ENCODE measurements at places on chromosomes 11 and 22. TPM values are rescaled to one million over a fixed set of nuclear protein-coding genes. Genes with fewer than 3 reads are reported as not detected.

Gene SPA17
- total RNA-seq: 1.5 TPM

Gene SMC1B
- total RNA-seq: 2.4 TPM

Gene VSIG10L2
- not detected for total RNA-seq

Gene RASL10A
- total RNA-seq: 0.80 TPM

Gene SORL1
- total RNA-seq: 179 TPM

Gene PGA4
- not detected for total RNA-seq

- H3K36me3 ChIP-seq: peaks cover 5% of the 10 kb centered on the region
- peaks cover 16% of the 10 kb centered on the region for H3K4me1 ChIP-seq
- H3K27me3 ChIP-seq: no peaks in the 10 kb centered on the region
- peak; percentile 51 for DNase-seq
Measured at GRCh38 chr22:38570779-38571364, 889 bp upstream of the DMC1 start.

DNA sequence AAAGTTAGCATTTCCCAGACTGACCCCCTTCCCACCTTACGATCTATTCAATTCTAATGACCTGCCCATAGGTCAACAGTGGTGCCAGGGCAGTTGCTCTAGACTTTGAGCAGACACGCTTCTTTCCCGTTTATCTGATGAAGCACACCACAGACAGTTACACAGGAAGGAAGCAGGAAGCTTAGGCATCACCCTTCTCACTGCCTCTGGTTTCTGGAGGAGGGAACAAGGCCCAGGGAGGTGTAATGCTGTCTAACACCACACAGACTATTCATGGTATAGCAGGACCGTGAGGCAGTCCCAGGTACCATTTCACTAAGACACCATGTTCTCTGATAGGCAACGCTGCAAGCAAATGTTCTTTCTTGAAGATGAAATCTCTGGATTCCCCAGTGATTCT lies 279.4 kb downstream of the NTM start:
- no peaks in the 10 kb centered on the region for H3K36me3 ChIP-seq
- no peak overlapping the region for H3K4me3 ChIP-seq
- H3K27ac ChIP-seq: no peak overlapping the region
- H3K4me1 ChIP-seq: no peaks in the 10 kb centered on the region
- H3K27me3 ChIP-seq: no peaks in the 10 kb centered on the region
- no peak for DNase-seq

DNA sequence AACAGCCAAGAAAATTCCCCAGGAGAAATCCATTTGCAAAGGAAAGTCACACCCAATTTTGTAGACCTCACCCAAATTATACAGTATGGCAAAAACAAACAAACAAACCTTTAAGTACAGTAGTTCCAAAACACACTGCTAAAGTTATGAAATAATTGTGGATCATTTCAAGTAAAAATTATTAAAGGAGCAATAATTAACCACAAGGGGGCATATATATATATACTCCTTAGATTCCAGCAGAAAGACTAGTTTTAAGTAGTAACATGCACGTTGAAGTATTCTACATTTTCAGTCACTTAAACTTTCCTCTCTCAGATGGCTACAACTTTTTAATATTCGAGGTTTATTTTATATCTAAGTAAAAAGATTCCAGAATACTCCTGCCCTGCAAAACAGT lies 26.8 kb downstream of the RNF141 start:
- no peaks in the 10 kb centered on the region for H3K27me3 ChIP-seq
- H3K4me3 ChIP-seq: no peak overlapping the region
- H3K36me3 ChIP-seq: peaks cover 6% of the 10 kb centered on the region
- no peaks in the 10 kb centered on the region for H3K4me1 ChIP-seq

GRCh38 chr11:66073669-66074068 lies 3.6 kb downstream of the PACS1 start:
- peaks cover 44% of the 10 kb centered on the region for H3K4me1 ChIP-seq
- H3K36me3 ChIP-seq: peaks cover 28% of the 10 kb centered on the region
- no peak overlapping the region for H3K27ac ChIP-seq
- DNase-seq: no peak

GRCh38 chr11:80284946-80285785 lies 844.3 kb upstream of the TENM4 start:
- no peaks in the 10 kb centered on the region for H3K36me3 ChIP-seq
- DNase-seq: no peak

DNA sequence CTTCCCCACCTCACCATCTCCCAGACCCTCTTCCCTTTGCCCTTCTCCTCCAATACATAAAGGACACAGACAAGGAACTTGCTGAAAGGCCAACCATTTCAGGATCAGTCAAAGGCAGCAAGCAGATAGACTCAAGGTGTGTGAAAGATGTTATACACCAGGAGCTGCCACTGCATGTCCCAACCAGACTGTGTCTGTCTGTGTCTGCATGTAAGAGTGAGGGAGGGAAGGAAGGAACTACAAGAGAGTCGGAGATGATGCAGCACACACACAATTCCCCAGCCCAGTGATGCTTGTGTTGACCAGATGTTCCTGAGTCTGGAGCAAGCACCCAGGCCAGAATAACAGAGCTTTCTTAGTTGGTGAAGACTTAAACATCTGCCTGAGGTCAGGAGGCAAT lies 58.2 kb downstream of the TIMP3 start:
- H3K4me3 ChIP-seq: no peak overlapping the region

DNA sequence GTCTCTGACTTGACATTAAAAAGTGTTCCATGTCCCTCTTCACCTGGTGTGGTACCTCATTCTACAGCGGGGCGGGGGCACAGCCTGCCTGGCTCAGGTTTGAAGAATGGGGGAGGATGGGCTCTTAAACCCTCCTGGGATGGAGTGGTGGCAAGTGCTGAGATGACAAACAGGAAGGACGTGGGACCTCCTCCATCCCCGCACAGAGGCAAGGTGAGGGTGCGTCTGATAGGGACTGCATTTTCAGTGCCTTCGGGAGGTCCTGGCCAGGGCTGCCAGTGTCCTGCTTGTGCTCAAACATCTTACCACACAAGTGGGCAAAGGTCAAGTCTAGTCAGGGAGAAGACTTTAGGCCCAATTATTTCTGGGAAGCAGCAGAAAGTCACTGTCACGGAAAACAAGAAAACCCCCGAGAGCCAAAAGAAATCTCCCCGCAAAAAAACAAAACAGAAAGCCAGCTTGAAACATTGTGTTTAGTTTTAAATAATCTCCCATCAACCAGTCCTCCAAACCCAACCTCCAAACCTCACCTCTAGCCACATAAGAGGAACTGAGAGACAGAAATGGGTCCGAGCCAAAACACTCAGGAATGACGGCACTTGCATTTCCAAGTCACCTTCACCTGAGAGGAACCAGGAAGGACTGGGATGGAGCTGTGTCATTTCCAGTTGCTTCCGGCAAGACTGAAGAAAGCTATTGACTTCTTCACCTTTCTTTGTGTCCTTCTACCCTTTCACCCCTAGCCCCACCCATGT lies 966.5 kb downstream of the NTM start:
- no peaks in the 10 kb centered on the region for H3K36me3 ChIP-seq
- no peak overlapping the region for H3K27ac ChIP-seq
- no peak for DNase-seq
- no peak overlapping the region for H3K4me3 ChIP-seq

- no peaks in the 10 kb centered on the region for H3K36me3 ChIP-seq
- peak; percentile 19 for DNase-seq
- H3K27me3 ChIP-seq: no peaks in the 10 kb centered on the region
- H3K4me3 ChIP-seq: no peak overlapping the region
- no peak overlapping the region for H3K27ac ChIP-seq
Measured at GRCh38 chr11:1970956-1971355, 23.8 kb downstream of the MRPL23 start.

DNA sequence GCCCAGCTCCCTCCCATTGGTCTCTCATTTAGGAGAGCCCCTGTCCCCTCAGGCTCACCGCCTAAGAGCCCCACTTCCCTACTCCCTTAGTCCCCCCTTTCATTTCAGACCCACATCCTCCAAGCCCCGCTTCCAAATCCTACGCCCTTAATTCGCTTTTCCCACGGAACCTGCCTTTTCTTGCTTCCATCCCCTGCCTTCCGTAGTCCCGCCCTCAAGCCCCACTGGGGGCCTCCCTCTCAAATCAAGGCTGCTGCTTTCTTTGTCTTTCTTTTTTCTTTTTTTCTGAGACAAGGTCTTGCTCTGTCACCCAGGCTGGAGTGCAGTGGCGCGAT lies 396 bp downstream of the CCDC157 start:
- peaks cover 43% of the 10 kb centered on the region for H3K4me1 ChIP-seq
- H3K4me3 ChIP-seq: peak overlapping the region; percentile 94
- no peak for DNase-seq

DNA sequence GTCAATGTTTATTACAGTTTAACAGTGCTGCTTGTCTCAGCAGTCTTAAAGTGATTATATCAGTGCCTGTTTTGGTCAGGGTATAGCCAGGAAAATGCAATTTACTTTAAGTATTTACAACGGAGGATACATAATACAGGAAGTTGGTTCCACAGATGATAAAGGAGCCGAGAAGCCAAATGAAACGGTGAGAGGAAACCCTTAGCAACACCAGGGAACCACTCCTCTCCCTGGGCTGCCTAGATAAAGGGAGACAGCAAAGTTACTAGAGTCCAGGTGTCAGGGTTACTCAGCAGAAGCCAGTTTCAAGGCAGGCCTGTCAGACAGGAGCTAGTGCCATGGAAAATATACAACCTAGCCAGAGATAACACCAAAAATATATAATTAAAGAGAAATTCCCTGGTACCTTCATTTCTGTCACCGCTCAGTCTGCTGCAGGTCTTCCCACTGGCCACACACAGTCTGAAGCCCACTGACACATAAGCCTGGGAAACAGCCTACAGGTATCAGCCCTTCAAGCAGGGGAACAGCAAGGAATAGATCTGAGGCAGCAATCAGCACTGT lies 55.5 kb downstream of the FAM76B start:
- no peak for DNase-seq
- H3K27me3 ChIP-seq: peaks cover 21% of the 10 kb centered on the region
- no peak overlapping the region for H3K27ac ChIP-seq
- no peak overlapping the region for H3K4me3 ChIP-seq

DNA sequence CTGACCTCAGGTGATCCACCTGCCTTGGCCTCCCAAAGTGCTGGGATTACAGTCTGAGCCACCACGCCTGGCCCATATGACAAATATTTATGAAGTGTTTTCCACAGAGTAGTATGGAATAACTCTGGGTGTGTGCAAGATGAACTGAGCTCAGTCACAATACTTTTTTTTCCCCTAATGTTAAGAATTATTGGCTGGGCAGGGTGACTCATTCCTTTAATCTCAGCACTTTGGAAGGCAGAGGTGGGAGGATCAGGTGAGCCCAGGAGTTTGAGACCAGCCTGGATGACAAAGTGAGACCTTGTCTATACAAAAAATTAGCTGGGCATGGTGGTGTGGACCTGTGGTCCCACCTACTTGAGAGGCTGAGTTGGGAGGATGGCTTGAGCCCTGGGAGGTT lies 6.4 kb downstream of the PTPRJ start:
- H3K36me3 ChIP-seq: peaks cover 36% of the 10 kb centered on the region
- no peak for DNase-seq
- peaks cover 60% of the 10 kb centered on the region for H3K4me1 ChIP-seq
- no peak overlapping the region for H3K4me3 ChIP-seq
- H3K27ac ChIP-seq: no peak overlapping the region

DNA sequence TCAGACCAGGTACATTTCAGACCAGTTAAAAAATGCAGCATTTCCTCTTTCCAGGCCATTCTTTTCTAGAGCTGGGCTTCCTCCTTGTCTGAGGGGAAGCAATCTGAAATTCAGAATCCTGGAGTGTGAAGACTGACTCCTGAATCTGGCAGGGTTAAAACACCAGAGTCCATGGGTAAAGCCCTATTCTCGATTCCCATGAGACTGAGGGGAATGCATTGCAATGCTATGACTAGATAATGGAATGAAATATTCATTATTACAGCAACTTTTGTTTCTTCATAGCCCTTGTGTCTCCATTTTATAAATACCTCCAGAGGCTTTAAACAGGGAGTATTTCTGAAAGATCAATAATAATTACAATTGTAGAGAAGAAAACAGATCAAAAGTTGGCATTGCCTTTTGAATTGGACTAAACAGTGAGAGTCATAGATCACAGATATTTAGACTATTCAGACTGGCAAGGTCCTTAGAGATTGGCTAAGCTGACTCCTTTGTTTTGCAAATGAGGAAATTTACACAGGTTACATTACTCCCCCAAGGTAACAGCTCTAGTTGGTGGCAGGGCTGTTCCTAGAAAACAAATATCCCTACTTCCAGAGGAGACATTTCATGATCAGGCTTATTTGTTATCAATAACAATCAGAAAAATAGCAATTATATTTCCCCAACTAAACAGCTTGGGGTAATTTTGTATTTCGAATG lies 632.6 kb upstream of the KIRREL3 start:
- no peaks in the 10 kb centered on the region for H3K27me3 ChIP-seq
- H3K4me3 ChIP-seq: no peak overlapping the region
- no peak overlapping the region for H3K27ac ChIP-seq
- no peak for DNase-seq

GRCh38 chr11:119094816-119095065 lies 6.9 kb downstream of the DPAGT1 start:
- no peaks in the 10 kb centered on the region for H3K27me3 ChIP-seq
- peak overlapping the region; percentile 92 for H3K27ac ChIP-seq
- H3K4me3 ChIP-seq: peak overlapping the region; percentile 91
- peaks cover 38% of the 10 kb centered on the region for H3K36me3 ChIP-seq
- H3K4me1 ChIP-seq: peaks cover 41% of the 10 kb centered on the region
- no peak for DNase-seq

- DNase-seq: no peak
- H3K36me3 ChIP-seq: no peaks in the 10 kb centered on the region
- peaks cover 2% of the 10 kb centered on the region for H3K4me1 ChIP-seq
Measured at GRCh38 chr11:69233744-69234570, 60.0 kb upstream of the MYEOV start.

DNA sequence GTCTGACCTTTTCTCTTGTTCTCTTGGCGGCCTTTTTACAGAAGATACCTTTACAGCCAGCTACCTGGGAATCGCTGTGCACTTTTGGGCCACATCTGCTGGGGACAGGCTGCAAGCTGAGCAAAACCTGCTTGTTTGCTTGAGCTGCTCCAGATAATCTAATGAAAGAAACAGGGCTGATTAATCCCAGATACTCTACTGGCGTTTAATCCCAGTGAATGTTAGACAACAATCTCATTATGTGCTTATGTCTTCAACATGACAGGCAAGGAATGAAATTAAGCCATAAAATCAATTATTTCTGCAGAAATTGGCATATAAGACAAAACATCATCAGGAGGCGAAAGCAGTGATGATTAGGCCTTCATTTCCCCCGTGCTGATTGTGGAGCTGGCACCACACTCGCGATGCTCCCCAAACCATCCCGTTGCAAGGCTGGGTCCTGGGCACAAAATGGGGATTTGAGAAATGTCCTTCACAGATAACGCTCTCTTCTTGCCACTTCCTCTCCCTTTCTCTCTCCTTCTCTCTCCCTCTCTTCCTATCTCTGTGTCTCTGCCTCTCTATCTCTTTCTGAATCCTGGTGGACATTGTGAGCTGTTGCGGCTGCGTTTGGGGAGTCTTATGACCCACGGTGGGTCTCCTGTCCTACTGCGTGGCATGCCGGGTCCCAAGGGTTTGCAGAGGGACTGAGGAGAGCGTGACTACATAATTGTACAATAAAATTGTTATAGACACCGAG lies 1053.8 kb downstream of the TBC1D22A start:
- DNase-seq: no peak
- no peaks in the 10 kb centered on the region for H3K27me3 ChIP-seq
- no peak overlapping the region for H3K27ac ChIP-seq

All from activated naive CD8-positive, alpha-beta T cell treated with anti-CD3 and anti-CD28 coated beads, Interleukin-2, amount 10 ng/mL, durations not matched to agents 7 days and 5 days (primary cell).